ENCODE measurements at places on chromosomes 7 and 10. TPM values are rescaled to one million over a fixed set of nuclear protein-coding genes. Genes with fewer than 3 reads are reported as not detected.

Gene MMD2
- not detected for total RNA-seq

Gene COBL
- 3.2 TPM for total RNA-seq

Gene RNF32
- total RNA-seq, result 0.70 TPM

Gene RNF148
- not detected for total RNA-seq

Gene SYCE1
- total RNA-seq, result not detected

Gene GRID1
- 0.26 TPM for total RNA-seq

Gene MRPL32
- 70.8 TPM for total RNA-seq

Gene FGL2
- not detected for total RNA-seq

Gene PTEN
- 45.8 TPM for total RNA-seq

Gene DPP6
- not detected for total RNA-seq

Data from A549 treated with dexamethasone at 1 μM for 4 hours (cell line).